ENCODE measurements at places on chromosomes 12 and 14.

- DNase-seq, result peak; percentile 82
These were observed 107.8 kb downstream of the DUSP6 start for GRCh38 chr12:89244536-89244935.

DNA sequence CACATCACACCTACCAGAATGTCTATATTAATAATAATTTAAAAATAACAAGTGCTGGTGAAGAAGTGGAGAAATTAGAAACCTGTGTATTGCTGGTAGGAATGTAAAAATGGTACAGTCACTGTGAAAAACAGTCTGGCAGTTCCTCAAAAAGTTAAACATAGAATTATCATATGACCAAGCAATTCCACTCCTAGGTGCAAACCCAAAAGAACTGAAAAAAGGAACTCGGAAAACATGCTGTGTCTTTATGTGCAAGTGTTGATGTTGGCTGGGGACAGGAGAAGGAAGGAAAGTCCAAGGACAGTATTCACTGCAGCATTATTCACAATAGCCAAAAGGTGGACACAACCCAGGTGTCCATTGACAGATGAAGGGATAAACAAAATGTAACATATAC, 146.5 kb downstream of the TTC7B start:
- peak; percentile 48 for DNase-seq

- DNase-seq, result peak; percentile 79
These were observed 2.0 kb downstream of the TPI1 start for GRCh38 chr12:6869049-6870021.

DNA sequence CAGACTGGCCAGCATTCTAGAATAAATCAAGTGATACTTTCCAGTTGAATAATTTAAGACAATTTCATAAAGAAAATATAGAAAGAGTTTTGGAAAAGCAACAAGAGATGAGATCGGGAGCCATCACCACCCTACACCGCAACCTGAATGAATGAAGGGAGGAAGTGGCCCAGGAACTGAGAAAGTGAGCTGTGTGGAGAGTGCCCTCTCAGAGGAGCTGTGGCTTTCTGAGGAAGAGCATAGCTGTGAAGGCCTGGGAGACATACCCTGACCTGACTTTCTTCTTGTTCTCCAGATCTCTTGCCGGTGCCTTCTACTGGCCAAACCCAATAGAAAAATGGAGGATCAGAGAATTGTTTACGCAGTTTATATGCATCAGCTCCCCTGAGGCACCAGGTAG, 79.3 kb upstream of the TSPAN8 start:
- no peak for DNase-seq

DNA sequence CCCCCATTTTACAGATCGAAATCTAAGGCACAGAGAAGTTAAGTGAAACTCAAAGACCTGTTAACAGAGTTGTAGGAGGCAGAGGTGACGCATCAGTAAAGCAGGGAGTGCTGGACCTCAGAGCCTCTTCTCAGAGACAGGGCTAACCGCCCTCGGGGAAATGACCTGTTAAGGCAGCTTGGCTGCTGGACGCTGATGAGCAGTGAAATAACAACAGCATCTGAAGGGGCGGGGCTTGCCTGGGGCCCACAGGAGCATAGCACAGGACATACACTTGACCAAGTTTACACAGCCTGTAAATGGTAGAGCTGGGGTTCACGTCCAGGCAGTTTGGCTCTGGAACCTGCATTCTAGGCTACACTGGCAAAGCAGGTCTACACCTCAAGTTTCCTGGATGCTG, 39.3 kb downstream of the LRTM2 start:
- DNase-seq, result no peak

DNA sequence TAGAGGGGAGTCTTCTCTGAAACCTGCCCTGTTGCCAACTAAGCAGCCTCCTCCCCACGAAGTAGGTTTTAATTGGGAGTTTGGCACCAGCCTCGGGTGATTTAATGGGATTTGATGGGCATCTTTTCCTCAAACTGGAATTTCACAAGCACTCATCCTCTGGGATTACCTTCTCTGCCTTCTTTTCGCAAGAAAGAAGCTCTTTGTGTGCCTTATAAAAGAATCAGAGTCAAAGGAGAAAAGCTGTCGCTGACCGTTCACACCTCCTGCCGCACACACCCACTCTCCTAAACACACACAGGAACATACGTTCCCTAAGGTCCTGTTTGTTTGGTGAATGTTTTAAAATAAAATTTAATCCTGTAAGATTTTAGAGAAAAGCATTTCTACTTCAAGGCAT, 84.0 kb downstream of the PRMT8 start:
- DNase-seq, result no peak

- DNase-seq, result no peak
These were observed 84.3 kb upstream of the PTPRQ start for GRCh38 chr12:80359703-80360102.

DNA sequence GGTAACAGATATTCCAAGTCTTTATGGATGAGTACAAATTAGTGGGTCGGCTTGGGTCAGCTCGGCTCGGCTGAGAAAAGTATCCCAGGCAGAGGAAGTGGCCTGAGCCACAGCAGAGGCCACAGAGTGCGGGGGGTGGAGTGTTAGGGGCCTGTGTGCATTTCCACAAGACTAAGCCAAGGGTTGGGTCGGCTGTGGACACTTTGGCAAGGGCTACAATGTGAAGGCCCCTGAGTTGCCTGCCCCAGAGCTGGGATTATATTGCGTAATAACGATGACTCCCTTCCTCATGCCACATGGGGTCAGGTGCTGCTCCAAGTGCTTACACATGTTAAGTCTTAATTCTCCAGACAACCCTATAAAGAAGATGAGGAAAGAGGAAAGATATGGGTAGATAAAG, 11.4 kb downstream of the EVL start:
- DNase-seq, result peak; percentile 88

- no peak for DNase-seq
These were observed 178.2 kb downstream of the BCL11B start for GRCh38 chr14:99093532-99094517.

- no peak for DNase-seq
These were observed 4.3 kb downstream of the TGM1 start for GRCh38 chr14:24258548-24259265.

- DNase-seq, result no peak
These were observed 292.4 kb upstream of the PWP1 start for GRCh38 chr12:107393043-107393717.

DNA sequence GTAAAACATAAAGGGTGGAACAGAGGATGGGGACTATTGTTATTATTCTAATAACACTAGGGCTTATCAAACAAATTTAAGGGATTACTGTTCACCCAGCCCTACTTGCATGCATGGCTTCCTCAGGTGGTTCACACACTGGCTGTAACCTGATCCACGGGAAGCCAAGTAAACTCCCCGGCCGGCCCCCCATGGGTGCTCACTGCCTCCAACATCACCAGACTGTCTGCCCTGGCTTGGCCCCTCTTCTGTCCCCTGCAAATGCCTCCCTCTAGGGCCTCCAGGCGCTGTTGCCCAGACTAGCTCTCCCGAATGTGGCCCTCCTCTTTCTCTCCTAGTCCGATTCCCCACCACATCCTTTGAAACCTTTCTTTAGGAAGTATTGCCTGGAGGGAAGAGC, 18.6 kb downstream of the FAIM2 start:
- no peak for DNase-seq

- DNase-seq, result no peak
These were observed 486.1 kb downstream of the GLT1D1 start for GRCh38 chr12:129339336-129339735.

GRCh38 chr14:33696165-33696564, 254.7 kb downstream of the EGLN3 start:
- no peak for DNase-seq

Data from inflammatory macrophage (primary cell).